ENCODE measurements at places on chromosomes 6 and 20.

- no peak for DNase-seq
Measured at GRCh38 chr6:63897459-63897858, 261.9 kb downstream of the PHF3 start.

DNA sequence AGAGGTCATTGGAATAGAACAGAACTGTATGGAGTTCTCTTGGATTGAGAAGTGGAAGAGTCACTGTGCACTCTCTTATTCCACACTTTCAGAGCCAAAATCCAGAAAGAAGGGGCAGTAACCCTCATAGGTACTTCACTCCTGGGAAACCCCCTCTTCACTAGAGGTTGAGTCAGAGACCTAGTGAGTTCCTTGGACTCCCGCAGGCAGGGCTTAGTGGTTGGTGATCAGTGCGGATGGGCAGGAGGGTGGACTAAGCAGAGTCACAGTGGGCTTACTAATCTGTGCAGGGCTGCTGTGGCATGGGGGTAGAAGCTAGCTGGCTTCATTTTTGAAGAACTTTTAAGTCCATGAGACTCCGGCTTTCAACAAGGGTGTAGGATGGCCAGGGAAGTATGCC is 95.0 kb upstream of the MLN start:
- no peak for DNase-seq

GRCh38 chr6:127893541-127893940 is 7.3 kb downstream of the THEMIS start:
- DNase-seq, result no peak

DNA sequence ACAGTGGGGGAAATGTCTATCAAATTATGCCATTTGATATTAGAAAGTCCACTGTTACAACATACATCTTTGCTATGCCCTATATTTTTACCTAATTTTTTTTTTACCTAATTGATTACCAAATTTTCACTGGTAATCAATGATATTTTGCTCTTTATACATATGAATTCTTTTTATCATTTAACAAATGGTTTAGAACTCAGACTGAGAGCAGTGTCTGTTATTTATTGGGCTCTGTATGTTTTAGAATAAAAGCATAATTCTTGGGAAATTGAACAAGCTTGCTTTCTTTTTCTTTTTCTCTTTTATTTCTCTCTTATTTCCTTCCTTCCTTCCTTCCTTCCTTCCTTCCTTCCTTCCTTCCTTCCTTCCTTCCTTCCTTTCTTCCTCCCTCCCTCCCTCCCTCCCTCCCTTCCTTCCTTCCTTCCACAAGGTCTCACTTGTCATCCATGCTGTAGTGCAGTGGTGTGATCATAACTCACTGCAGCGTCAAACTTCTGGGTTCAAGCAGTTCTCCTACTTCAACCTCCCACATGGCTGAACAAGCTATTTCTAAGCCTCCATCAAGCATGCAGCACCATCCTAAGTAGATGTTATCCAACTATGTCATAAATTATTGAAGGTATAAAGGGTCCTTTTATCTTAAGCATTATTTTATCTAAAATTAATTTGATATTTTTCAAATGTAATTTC is 911.7 kb upstream of the CITED2 start:
- no peak for DNase-seq

DNA sequence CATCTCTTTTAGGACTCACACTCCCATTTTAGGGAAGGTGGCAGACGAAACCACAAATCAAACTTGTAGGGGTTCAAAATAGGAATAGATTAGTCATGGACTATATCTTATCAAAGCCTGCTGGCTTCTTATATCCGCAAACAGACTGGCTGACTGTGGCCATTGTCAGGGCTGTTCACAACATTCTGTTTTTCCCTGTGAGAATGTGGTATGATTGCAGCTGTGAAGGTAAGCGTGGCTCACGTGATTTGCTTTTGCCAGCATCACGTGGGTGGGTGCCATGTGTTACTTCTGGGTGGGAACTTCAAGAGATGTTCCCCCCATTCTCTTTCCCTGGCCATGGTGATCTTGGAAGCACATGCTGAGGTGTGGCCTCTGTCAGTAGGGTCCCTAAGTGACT is 5.9 kb downstream of the IP6K3 start:
- DNase-seq, result no peak
